ENCODE measurements at places on chromosomes 12 and 14. TPM values are rescaled to one million over a fixed set of nuclear protein-coding genes. Genes with fewer than 3 reads are reported as not detected.
A peak's percentile ranks its signal among the peaks of the same experiment; 100 is the strongest.

- no peaks in the 10 kb centered on the region for H3K36me3 ChIP-seq
- H3K27me3 ChIP-seq: peaks cover 2% of the 10 kb centered on the region
- DNase-seq: no peak
- peaks cover 4% of the 10 kb centered on the region for H3K4me1 ChIP-seq
These were observed 59.8 kb upstream of the TBX3 start for GRCh38 chr12:114743799-114744198.

- H3K27ac ChIP-seq: no peak overlapping the region
- DNase-seq: no peak
- no peaks in the 10 kb centered on the region for H3K36me3 ChIP-seq
These were observed 647.0 kb upstream of the MGAT4C start for GRCh38 chr12:86903159-86903558.

DNA sequence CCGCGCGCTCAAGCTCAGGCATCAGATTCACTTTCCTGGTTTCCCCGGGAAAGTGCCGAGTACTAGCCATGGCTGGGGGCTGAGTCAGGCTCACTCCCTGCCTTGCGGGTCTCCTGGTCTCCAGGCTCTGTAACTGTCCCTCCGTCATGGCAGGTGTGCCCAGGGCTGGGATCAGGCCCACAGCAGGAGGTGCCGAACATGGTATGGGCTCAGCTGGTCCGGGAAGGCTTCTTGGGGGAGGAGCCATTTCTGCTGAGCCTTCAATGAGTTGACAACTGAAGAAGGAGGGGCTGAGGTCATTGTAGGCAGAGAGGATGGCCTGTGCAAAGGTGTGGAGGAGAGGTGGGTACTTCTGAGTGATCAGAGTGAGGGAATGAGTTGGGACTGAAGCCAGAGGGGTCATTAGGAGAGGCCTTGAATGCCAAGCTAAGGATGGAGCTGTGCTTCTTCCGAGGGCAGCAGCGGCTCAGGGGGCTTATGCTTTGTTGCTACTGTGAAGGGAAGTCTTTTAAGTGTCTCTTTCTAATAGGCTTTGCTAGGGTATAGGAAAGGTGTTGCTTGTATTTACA, 769 bp downstream of the EXOC3L4 start:
- H3K27ac ChIP-seq: no peak overlapping the region
- H3K4me3 ChIP-seq: no peak overlapping the region
- peaks cover 19% of the 10 kb centered on the region for H3K27me3 ChIP-seq
- no peaks in the 10 kb centered on the region for H3K36me3 ChIP-seq
- peaks cover 10% of the 10 kb centered on the region for H3K4me1 ChIP-seq

DNA sequence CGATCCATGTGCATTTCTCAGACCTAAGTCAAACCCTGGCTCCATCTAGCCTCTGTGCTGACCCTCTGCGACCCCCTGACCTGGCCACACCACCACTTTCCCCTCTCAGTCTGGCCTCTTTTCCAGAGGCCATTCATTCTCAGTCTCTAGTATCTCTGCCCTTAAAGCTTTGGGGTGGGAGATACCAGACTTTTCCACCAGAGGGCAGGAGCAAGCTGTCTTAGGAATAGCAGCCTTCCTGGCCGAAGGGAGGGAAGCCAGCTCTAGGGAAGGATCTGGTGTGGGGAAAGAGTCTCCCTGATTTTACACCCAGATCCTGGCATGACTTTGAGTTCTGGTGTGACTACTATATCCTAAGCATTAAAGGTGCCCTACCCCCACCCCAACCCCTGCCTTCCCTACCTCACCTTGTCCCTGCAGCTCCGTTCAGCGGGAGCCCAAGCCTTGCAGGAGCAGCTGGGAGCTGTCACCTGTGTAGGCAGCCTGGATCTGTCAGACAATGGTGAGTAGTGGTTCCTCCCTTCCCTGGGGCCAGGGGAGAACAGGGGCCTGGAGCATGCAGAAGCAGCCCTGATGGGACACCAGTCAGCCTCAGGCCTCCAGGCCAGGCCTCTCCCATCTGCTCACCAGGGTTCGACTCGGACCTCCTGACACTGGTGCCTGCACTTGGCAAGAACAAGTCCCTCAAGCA, 6.6 kb downstream of the CARMIL3 start:
- H3K4me3 ChIP-seq: no peak overlapping the region
- H3K27me3 ChIP-seq: no peaks in the 10 kb centered on the region
- no peak overlapping the region for H3K27ac ChIP-seq
- H3K4me1 ChIP-seq: peaks cover 3% of the 10 kb centered on the region

GRCh38 chr12:52929538-52929937, 19.4 kb upstream of the KRT18 start:
- no peak for DNase-seq
- H3K4me1 ChIP-seq: peaks cover 19% of the 10 kb centered on the region
- H3K4me3 ChIP-seq: no peak overlapping the region
- H3K27me3 ChIP-seq: no peaks in the 10 kb centered on the region
- H3K36me3 ChIP-seq: no peaks in the 10 kb centered on the region
- no peak overlapping the region for H3K27ac ChIP-seq

DNA sequence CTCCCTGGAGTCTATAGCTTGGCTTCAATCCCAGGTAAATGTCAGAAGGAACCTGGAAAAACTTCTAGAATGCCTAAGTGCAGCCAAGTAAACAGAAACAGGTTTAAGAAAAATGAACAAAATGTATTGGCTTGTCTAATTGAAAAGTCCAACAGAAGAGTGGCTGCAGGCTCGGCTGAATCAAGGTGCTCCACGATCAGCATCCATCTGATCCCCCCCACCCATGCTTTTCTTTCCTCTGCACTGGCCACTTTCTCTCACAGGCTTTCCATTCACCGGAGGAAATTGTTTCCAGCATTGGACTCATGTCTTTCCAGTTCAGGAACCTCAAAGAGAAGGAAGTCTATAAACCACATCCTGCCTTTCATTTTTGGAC, 42.0 kb upstream of the C14orf180 start:
- H3K36me3 ChIP-seq: no peaks in the 10 kb centered on the region
- no peaks in the 10 kb centered on the region for H3K27me3 ChIP-seq
- H3K4me1 ChIP-seq: no peaks in the 10 kb centered on the region
- H3K4me3 ChIP-seq: no peak overlapping the region

GRCh38 chr14:47365233-47365632, 310.2 kb downstream of the MDGA2 start:
- DNase-seq: peak; percentile 55
- H3K27ac ChIP-seq: peak overlapping the region; percentile 78
- no peak overlapping the region for H3K4me3 ChIP-seq
- H3K4me1 ChIP-seq: peaks cover 23% of the 10 kb centered on the region

DNA sequence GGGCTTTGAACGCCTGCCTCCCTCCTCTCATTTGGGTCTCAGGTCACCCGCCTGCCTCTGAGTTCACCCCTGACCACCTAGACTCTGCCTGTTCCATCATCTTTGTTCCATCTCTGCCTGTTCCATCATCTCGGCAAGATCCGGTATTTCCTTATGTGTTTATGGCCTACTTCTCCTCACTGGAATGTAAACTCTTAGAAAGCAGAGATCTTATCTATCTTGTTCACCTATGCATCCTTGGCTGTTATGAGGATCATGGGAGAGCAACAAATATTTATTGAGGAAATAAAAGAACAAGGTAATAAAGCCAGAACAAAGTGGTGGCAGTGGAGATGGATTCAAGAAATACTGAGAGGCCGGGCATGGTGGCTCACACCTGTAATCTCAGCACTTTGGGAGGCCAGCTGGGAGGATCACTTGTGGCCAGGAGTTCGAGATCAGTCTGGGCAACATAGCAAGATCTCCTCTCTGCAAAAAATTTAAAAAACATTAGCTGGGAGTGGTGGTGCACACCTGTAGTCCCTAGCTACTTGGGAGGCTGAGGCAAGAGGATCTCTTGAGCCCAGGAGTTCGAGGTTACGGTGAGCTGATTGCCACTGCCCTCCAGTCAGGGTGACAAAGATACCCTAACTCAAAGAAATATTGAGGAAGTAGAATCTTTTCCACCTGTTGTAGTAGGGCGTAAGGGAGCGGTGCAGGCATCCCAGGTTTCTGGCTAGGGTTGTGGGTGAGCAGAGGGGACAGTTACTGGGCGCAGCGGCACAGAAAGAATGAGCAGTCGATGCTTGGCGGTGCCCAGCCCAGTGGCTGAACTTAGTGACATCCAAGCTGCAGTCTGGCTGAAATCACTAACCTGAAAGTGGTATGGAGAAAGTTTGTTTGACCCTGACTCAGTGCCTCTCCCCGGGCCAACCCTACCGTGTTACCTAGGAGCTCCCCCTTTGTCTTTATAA, 1.7 kb upstream of the KLC1 start:
- H3K4me1 ChIP-seq: peaks cover 8% of the 10 kb centered on the region
- no peak overlapping the region for H3K27ac ChIP-seq
- H3K36me3 ChIP-seq: no peaks in the 10 kb centered on the region

DNA sequence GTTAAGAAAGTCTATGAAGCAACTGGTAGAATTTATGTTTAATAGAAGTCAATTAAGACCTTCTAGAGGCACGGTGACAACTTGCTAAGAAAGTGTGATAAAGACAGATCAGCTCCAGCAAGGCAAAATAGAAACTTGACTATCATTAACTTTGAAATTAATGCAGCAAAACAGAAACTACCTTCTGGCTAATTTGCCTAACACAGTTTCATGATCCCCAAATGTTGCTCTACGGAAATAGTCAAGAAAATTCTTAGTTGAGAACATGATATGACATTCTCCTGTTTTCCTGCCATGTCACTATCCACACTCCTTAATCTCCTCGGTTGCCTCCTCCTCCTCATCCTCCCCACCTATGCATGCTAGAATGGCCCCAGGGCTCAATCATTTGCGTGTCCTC, 4.2 kb downstream of the DENND5B start:
- no peak overlapping the region for H3K27ac ChIP-seq
- no peaks in the 10 kb centered on the region for H3K36me3 ChIP-seq
- H3K27me3 ChIP-seq: peaks cover 15% of the 10 kb centered on the region
- no peak overlapping the region for H3K4me3 ChIP-seq

GRCh38 chr14:97457575-97458085, 660.4 kb downstream of the VRK1 start:
- no peak overlapping the region for H3K27ac ChIP-seq
- H3K27me3 ChIP-seq: peaks cover 37% of the 10 kb centered on the region
- no peak for DNase-seq
- no peak overlapping the region for H3K4me3 ChIP-seq

DNA sequence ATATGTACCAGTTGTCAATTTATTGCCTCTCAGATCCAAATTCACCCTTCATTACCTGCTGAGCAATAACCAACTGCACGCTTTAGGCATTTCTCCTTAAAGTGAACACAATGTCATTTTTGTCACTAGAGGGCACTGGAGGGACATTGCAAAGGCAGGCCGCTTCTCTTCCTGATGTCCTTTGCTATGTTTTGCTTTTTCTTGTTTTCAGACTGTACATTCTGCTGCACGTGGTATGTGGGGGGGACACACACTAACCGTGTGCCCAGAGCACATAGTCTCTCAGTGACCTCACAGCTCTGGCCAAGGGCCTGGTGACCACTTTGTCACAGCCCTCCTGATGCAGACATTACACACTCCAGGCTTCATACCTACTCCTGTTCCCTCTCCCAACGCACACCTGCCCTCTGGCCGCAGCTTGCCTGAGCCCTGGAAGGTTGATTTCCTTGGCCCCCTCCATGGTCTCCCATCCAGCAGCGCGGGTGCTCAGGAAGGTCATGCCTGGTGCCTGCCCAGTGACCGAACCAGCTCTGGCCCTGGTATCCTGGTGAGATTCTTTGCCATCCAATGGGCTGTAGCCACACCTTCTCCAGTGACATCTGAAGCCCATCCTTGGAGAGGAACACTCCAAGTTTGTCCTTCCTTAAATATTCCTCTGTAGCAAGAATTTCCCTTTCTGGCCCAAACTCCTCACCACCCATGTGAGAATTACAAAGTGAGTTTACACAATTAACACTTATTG, 39.9 kb downstream of the MYO1H start:
- peaks cover 7% of the 10 kb centered on the region for H3K27me3 ChIP-seq
- no peaks in the 10 kb centered on the region for H3K36me3 ChIP-seq
- no peaks in the 10 kb centered on the region for H3K4me1 ChIP-seq
- no peak overlapping the region for H3K4me3 ChIP-seq
- DNase-seq: peak; percentile 57

- H3K4me1 ChIP-seq: peaks cover 18% of the 10 kb centered on the region
- H3K36me3 ChIP-seq: no peaks in the 10 kb centered on the region
- no peak overlapping the region for H3K4me3 ChIP-seq
- H3K27ac ChIP-seq: no peak overlapping the region
- no peak for DNase-seq
These were observed 6.4 kb upstream of the CFAP251 start for GRCh38 chr12:121911824-121912585.

DNA sequence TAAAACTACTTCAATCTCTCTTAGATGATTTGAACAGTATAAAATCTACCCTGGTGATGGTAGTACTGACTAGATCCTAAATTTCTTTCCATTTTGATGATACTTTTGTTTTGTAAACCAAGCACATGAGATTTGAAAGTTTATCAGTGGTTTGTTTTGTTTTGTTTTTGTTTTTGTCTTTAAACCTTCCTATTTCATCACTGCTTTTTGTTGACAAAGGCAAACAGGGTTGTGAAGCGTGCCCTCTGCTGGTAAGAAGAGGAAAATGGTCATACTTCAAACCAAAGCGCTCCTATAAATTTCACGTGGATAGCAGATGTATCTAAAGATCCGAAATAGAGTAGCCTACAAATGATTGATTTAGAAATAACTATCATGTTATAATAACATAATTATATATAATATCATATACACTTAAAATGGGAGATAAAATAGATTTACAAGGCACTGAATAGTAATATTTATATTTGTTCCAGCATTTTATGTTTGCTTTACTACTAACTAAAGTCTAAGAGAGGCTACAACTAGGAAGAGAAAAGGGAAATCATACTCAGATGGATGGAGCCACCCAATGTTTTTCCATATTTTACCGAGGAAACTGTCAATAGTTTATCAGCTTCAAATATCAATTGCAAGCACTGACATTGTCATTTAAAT, 254.0 kb upstream of the USP15 start:
- DNase-seq: peak; percentile 56
- no peaks in the 10 kb centered on the region for H3K4me1 ChIP-seq
- H3K4me3 ChIP-seq: no peak overlapping the region

DNA sequence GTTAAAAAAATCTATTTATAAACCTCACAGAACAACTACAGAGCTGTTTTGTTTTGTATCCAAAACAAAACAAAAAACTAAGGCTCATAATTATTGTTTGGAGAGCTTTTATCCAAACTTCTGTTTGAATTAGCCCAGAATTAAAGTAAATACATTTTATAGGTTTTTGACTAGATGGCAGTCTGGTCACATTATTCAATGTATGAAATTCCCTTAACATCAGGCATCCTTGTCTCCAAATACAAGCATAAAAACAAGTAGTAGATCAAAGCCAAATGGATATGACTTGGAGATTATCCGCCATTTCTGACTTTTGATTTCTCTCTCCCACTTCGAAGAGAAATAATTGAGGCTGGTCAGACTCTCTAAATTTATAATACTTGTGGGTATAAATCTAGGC, 63.5 kb downstream of the SLC38A1 start:
- no peak for DNase-seq
- no peaks in the 10 kb centered on the region for H3K27me3 ChIP-seq
- H3K27ac ChIP-seq: no peak overlapping the region
- H3K4me1 ChIP-seq: no peaks in the 10 kb centered on the region
- H3K36me3 ChIP-seq: peaks cover 44% of the 10 kb centered on the region

GRCh38 chr12:110354172-110354780, 49.2 kb downstream of the ANAPC7 start:
- no peak overlapping the region for H3K4me3 ChIP-seq
- H3K27me3 ChIP-seq: no peaks in the 10 kb centered on the region
- no peak for DNase-seq
- peaks cover 7% of the 10 kb centered on the region for H3K36me3 ChIP-seq
- H3K4me1 ChIP-seq: no peaks in the 10 kb centered on the region

Gene LHX5
- total RNA-seq: 48.4 TPM

Gene ENDOU
- not detected for total RNA-seq

Gene KCNK10
- total RNA-seq: 11.0 TPM

Gene PIANP
- total RNA-seq: 0.32 TPM
